ENCODE measurements at places on chromosomes 11 and 22.

GRCh38 chr11:66047541-66048365 lies 1.2 kb downstream of the GAL3ST3 start:
- no peak for DNase-seq

- no peak for DNase-seq
Measured at GRCh38 chr22:37082251-37082873, 27.2 kb downstream of the TMPRSS6 start.

GRCh38 chr11:102061276-102061675 lies 14.0 kb downstream of the CFAP300 start:
- no peak for DNase-seq

- no peak for DNase-seq
Measured at GRCh38 chr11:13003736-13004493, 5.2 kb upstream of the RASSF10 start.

GRCh38 chr22:22865311-22866072 lies 22.1 kb upstream of the IGLL5 start:
- no peak for DNase-seq

GRCh38 chr11:1755692-1756561 lies 5.5 kb upstream of the IFITM10 start:
- DNase-seq, result no peak

DNA sequence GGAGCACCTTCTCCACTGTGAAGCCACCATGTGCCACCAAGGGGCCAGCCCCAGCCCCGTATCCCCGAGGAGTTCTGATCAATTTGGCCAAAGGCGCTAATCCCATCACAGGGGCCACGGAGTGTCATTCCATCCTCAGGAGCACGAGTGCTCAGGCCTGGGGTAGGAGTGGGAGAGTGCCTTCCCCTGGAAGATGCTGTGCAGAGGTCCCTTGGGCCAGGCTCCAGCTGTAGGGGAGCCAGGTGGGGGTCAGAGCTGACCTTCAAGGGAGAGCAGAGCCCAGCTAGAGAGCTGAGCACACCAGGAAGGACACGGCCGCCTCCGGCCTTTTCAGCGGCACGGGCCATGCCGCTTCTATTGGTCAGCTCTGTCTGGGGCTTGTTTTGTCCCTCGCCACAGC lies 1459.9 kb downstream of the BRD1 start:
- no peak for DNase-seq

GRCh38 chr11:35814720-35815305 lies 129.0 kb upstream of the LDLRAD3 start:
- no peak for DNase-seq

DNA sequence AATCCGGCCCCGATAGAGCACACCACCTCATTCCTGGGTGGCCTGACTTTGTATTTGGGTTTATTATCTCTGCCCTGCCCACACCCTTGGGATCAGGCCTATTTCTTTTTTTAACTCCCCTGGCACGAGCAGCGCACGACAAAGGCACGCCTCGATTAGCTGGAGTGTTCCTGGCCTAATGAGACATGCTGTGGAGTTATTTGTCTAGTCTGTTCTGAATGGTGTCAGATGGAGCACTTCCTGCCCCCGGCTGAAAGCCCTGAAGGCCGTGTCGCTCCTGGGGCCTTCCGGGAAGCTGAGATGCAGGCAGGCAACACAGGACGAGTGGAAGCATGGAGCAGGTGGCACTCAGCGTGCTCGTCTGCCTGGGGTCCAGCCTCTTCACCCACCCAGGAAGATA lies 47.1 kb downstream of the LARGE1 start:
- no peak for DNase-seq

GRCh38 chr11:45285930-45286632 lies at the start of gene SYT13:
TSS of gene SYT13 (minus strand) at chr11:45286341. CDS start at chr11:45286207, 134 bp downstream.
- DNase-seq, result no peak

DNA sequence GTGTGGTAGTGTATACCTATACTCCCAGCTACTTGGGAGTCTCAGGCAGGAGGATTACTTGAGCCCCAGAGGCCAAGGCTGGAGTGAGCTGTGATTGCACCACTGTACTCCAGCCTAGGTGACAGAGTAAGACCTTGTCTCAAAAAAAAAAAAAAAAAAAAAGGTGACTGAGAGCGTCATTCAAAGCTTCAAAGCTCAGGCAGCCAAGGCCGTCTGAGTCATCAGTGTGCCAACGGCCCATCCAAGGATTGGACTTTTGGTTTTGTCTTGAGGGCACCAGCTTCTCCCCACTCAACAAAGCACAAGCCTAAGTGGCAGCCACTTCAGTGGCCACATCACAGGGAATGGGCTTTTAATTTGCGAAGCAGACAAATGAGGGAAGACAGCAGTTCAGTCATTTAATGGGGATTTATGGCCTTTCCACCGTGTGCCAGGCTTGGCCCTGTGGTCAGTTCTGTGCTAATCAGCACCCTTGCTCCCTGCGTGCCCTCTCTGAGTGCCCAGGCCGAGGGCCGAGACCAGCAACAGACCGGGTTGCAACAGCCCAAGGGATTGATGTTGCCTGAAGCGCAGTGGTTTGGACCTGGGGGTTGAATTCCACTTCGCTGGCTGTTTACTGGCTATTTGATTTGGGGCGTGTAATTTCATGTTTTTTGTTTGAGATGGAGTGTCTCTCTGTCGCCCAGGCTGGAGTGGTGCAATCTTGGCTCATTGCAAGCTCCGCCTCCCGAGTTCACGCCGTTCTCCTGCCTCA lies 30.2 kb upstream of the CRYBB3 start:
- no peak for DNase-seq

DNA sequence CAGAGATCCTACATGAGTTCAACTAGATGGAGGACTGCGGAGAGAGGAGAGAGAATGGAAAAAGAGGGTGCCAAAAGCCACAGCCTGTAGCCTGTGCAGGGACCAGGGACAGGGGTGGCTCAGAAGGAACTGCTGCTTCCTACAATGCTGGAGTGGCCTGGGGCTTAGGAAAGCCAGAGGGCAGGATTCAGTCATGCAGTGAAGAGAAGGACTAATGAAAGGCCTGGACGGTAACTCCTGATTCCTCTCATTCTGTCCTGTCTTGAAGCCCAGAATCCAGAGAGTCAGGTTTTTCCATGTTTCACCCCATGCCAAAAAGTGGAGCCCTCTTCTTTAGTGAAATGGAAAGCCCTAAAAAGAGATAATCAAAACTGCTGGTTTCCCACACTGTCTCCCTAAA lies 48.4 kb upstream of the INCENP start:
- DNase-seq, result no peak

DNA sequence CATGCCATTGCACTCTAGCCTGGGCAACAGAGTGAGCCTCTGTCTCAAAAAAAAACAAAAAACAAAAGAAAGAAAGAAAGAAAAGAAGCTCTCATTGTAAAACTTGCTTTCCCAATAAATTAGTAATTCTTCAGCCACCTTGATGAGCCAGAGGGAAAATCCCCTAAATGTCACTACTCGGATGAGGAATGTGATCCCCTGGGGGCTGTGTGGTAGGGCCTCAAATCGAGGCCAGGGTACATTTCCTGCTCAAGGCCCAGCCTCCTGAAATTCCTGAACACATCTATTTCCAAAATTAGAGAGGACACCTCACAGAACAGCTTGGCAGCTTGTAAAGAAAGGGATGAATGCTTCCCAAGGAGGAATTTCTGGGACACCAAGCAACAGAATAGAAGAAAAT lies 147.1 kb upstream of the SESN3 start:
- DNase-seq, result no peak

- DNase-seq, result no peak
Measured at GRCh38 chr22:49814856-49815255, 12.8 kb downstream of the BRD1 start.

GRCh38 chr22:19597399-19597735 lies 73.2 kb upstream of the CLDN5 start:
- DNase-seq, result peak; percentile 33

DNA sequence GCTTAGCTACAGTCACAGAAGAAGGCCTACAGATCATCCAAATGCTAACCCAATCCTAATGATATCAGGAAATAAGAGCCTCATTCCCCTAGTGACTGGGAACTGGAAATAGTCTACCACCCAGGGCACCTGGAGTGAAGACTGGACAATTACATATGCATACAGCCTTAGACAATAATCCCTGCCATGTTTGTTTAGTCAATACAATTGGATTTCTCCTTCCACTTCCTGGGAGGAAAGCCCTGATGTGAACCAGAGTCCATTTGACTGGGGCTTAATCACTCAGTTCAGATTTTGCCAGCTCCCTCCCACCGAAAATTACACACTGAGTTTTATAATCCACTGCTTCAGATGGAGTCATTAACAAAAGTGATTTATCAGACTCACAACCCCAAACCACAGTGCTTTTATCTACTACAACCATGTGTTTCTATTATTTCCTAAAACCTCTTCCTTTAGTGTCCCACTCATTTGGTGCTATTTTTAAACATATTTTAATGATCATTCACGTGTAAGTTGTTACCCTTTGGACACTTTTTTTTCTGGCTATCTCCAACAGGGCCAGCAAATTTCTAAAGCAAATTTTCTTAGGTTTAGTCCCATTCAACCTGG lies 29.9 kb downstream of the CWF19L2 start:
- DNase-seq, result no peak

- no peak for DNase-seq
Measured at GRCh38 chr22:50105208-50106100, 15.6 kb downstream of the MOV10L1 start.

DNA sequence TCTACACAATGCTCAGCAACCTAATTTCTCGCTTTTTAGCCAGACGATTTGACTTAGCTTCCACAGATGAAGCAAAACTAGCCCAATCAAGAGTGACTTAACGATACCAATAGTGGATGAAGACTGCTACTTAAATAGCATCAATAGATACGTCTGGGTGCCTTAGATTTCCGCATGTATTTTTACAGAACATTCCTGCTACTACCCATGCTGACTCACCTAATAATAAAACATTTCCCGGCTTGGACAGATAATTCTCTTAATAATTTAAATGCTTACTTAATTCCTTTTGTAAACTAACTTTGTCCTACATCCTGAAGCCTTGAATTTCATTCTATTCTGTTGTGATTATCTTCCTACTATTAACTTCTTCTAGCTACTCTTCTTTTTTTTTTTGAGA lies 5.2 kb upstream of the LAYN start:
- DNase-seq, result no peak

- no peak for DNase-seq
Measured at GRCh38 chr22:33300165-33300564, 242.0 kb upstream of the SYN3 start.

DNA sequence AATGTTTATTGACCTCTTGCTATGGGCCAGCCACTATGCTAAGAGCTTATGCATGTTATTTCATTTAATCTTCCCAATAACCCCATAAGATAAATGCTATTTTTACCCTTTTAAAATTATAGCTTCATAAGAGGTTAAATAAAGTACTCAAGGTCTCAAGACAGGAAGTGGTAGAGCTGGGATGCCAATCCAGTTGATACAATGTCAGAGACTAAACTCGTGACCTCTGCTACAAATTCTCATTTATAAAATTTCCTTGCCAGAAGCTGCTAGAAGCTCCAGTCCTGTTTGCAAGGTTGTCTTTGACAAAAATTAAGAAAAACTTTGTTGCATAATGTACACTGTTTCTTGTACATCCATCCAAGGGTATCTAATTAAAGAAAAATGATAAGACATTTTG lies 265.9 kb upstream of the MPPED2 start:
- no peak for DNase-seq

DNA sequence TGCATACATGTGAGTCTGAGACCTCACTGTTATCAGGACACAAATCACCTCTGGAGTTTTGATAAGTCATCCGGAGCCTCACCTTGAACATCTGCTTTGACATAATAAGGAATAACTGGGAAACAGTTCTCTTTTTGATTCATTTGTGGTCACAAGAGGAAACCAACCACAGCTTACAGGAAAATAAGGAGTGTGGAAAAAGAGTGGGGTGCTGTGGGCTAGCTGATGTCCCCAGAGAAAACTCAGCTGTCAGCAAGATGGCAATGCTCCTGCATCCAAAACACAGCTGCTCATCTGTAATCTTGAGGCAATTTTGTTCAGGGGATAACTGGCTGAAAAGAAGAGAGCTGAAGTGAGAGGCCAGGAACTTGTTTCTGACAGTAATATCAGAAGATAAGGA lies 416.4 kb upstream of the SYN3 start:
- DNase-seq, result no peak

- DNase-seq, result no peak
Measured at GRCh38 chr11:70142221-70142875, 60.7 kb upstream of the FADD start.

GRCh38 chr11:10522921-10523320 lies 18.1 kb downstream of the RNF141 start:
- DNase-seq, result no peak

DNA sequence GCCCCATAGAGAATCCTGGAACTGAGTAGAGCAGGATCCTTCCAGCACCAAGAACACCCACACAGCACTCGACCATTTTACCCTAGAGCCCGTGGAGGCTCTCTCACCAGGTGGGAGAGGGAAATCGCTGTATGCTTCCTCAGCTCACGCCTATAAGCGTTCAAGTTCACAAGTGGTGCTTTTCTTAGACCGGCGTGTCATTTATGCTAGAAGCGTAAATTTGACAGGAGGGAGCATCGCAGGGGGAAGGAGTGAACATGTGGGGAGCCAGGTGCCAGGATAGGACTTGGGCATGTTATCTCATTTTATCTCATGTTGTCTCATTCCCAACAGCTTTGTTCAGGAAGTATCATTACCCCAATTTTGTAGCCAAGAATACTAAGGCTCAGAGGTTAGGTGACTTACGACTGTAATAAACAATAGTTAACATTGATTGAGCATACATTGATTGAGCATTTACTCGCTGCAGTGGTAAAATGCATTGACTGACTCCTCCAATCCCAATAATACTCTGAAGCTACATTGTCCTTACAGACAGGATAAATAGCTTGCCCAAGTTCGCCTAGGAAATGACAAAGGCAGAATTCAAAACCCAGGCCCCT lies 19.1 kb upstream of the TP53I11 start:
- DNase-seq, result no peak

- no peak for DNase-seq
Measured at GRCh38 chr11:131602431-131602830, 232.0 kb downstream of the NTM start.

GRCh38 chr11:33685082-33685481 lies 15.5 kb downstream of the C11orf91 start:
- no peak for DNase-seq

DNA sequence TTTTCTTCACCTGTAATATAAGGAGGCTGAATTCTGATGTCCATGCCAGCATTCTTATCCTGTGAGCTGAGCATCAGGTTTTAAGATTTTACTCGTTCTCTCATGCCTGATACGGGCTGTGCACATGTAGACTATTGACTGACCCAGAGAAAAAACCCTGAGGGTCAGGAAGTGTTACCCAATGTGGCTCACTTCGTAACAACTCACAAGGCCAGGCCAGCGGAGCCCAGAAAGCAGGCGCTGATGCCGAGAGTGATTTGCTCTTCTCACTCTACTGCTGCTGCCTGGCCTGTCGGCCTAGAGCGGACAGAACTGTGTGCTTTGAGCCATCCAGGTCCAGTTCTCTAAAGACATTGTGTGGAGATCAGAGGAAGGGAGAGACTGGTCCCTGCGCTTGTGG lies 10.8 kb downstream of the THYN1 start:
- DNase-seq, result no peak

GRCh38 chr22:49566141-49566541 lies 261.5 kb downstream of the BRD1 start:
- DNase-seq, result no peak

DNA sequence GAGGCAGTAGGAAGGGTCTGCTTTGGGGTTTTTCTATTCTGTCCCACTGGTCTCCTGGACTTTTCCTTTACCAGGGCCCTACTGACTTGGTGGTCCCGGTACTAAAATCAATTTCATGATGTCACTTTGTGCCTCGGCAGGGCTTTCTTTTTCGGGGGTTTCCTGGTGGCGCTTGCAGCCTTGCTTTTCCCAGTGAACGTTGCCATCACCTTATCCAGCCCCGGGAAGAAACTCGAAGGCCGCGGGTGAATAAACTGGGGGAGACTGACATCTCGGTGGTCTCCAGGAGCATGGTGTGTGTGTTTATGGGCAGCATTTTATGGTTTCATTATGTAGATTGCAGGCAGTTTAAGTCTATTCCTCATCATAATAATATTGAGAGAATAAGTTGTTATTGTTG lies 84.4 kb downstream of the KCNQ1 start:
- DNase-seq, result no peak

All from activated CD4-positive, CD25-positive, alpha-beta regulatory T cell treated with anti-CD3 and anti-CD28 coated beads, Interleukin-2, amount 50 U/mL, for 16 hours (primary cell).